Right ventricle myocardium superior (tissue), 1 donor: ENCODE measurements at places on chromosomes 12 and 14.

GRCh38 chr12:105270671-105271255 is 34.8 kb upstream of the APPL2 start:
- no peak for DNase-seq

GRCh38 chr12:49887091-49887490 is 16.6 kb downstream of the FAIM2 start:
- DNase-seq: no peak

DNA sequence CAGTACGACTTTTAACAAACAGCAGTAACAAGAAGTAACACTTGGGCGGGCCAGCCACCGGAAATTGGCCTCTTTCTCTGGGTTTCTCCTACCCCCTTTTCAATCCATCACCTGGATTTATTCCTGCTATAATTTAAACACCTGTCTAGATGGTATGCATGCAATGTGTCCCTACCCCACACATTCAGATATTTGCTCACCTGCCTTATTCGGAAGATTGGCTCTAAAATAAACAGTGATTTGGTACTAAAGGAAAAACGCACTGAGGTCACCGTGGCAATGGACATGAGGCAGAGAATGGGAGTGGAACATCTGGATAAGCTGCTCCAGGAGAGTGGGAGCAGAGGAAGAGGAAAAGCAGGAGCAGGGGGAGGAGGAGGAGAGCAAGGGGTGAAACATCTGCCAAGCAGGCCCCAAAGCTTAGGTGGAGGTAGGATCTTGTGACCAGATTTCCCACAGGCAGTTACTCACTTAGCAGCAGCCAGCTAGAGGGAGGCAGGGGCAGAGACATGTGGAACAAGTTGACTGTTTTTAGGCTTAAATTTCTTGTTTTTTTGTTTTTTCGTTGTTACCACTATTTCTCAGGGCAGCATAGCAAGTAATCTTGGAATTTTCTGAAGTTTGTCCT is 150.9 kb downstream of the TTLL5 start:
- no peak for DNase-seq

GRCh38 chr12:104752016-104752415 is 206.1 kb downstream of the SLC41A2 start:
- no peak for DNase-seq
